ENCODE measurements at places on chromosomes 16 and 17.

GRCh38 chr16:31025339-31025738 lies 8.0 kb upstream of the STX4 start:
- DNase-seq = no peak

DNA sequence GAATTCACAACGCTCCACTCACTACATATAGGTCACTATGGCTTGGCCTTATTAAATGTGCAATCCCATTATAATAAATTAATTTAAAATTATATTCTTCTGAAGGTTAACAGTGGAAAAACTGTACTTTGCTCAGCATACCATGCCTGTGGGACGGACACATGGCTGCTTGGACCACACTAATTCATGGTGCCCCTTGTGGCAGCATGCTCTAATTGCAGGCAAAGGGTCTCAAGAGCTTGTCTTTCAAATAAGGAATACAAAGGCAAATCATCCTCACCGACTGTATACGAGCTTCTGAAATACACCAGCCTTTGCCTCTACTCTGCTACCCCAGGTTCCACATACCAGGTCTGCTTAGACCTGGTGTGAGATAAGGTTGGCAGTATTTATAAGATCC lies 11.7 kb downstream of the SMPD3 start:
- DNase-seq = no peak

DNA sequence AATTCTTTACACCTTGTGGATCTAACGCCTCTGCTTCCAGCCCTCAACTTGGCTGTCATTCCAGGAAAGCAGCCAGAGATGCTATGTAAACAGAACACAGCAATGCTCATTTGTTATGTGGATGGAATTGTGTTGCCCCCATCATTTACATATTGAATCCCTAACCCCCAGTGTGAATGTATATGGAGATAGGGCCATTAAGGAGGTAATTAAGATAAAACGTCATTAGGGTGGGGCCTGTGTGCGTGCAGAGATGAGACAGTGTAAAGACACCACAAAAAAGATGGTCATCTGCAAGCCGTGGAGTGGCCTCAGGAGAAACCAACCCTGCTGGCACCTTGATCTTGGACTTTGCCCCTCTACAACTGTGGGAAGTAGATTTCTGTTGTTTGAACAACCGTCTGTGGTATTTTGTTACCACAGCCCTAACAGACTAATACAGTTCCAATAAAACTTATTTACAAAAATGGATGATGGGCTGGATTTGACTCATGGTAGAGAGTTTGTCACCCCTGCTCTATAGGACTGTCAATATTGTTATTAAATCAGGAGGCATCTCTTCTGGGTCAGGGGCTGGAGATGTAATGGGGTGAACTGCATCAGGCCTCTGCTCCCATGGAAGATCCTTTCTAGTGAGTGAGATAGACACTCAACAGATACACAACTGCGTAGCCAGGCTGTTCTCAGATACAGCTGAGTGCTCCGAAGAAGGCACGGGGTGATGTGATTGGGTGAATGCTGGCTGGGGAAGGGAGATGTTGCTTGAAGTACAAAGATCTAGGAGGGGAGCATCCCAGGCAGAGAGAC lies 339.0 kb downstream of the SNX29 start:
- no peak for DNase-seq

- no peak for DNase-seq
These were observed 13.6 kb downstream of the LGALS9 start for GRCh38 chr17:27644586-27644985.

Data from stimulated activated CD4-positive, alpha-beta T cell treated with anti-CD3 and anti-CD28 coated beads, Interleukin-1b, Interleukin-23, amount 100 ng/mL, for 4 hours (primary cell).